ENCODE measurements at places on chromosomes 2 and 18.

GRCh38 chr2:71749671-71750101, 296.3 kb downstream of the DYSF start:
- DNase-seq, result no peak

- no peak for DNase-seq
These were observed 314.9 kb upstream of the NRP2 start for GRCh38 chr2:205367331-205367935.

DNA sequence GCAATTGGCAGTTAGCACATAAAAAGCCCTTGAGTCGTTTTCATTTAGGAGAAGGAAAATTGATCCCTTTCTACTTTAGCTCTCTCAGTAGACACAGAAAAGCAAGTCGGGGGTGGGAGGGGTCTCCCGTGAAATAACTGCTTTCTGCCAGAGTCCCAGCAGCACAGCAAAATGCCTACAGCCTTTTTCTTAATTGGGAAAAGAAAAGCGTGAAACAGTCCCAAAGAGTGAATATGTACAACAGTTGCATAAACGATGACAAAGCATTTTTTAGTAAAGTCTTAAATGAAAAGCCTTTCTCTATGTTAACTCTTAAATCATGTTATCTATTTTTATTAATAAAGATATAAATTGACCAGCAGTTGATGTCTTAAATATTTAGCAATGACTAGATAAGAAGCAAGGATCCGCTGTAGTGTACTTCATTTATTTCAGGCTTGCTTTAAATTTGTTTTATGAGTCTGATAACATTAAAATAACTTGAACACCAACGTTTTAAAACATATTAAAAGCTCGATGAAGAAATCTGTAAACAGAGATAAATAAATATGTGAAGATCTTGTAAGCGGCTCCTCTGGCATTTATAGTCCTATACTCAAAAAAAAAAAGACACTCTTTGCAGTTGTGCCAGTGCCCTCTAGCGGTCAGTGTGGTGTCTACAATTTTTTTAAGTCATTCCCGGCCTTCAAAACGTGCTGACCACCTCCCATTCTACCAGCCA, 42.3 kb upstream of the ATIC start:
- DNase-seq, result peak; percentile 39

DNA sequence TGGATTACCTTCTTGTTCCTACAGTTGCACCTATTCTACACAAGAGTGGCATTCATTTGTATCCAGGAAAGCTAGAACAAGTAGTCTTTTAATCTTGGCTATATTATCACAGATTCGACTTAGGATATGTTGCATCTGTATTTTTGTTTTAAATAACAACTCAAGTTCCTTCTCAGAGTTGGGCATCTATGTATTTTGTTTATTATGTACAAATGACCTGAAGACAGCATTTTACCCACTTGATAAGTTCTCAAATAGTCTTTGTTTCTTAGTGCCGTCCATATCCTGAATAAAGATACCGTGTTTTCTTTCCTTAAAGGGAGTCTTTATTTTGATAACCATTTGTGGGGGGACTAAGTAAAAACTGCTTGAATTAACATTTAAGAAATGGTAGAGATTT, 2.9 kb downstream of the ITPRID2 start:
- DNase-seq, result no peak

DNA sequence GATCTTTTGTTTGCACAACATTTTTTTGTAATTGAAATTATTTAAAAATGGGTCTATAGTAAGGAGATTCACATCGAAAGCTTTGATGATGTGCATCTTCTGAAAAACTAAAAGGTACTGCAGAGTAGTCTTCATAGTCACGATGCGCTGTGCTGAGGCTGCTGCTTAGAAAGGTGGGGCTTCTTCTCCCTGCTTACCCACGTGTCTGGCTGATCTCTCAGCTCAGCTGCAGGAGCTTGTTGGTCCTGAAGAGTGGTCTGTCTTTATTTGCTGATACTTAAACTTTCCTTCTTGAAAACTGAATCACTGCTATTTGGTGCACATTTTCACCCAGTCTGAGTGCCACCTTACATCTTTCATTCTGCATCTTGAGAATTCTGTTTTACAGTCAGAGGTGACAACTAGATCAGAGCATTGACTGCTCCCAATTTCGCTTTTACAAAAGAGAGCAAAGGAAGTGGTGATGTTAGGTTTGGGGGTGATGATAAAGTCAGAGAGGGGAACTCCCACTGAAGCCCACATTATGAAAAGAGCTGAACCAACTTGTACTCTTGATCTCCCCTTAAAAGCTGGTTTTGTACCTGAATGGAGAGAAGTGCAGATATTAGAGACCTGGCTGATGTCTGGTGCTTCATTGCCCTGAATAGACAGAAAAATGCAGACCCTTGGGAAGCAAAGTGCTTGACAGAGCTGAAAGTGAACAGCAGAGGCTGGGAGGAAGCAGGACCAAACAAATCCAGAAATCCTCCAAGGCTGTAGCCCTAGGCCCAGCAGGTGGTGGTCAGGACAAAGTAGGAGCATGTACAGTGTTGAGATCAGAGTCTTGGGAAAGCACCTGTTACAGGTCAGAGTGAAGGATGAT, 984.5 kb downstream of the TSN start:
- DNase-seq, result no peak

GRCh38 chr2:113602869-113603466, 24.1 kb upstream of the RABL2A start:
- no peak for DNase-seq

GRCh38 chr2:101734505-101735165, 37.1 kb downstream of the MAP4K4 start:
- no peak for DNase-seq

DNA sequence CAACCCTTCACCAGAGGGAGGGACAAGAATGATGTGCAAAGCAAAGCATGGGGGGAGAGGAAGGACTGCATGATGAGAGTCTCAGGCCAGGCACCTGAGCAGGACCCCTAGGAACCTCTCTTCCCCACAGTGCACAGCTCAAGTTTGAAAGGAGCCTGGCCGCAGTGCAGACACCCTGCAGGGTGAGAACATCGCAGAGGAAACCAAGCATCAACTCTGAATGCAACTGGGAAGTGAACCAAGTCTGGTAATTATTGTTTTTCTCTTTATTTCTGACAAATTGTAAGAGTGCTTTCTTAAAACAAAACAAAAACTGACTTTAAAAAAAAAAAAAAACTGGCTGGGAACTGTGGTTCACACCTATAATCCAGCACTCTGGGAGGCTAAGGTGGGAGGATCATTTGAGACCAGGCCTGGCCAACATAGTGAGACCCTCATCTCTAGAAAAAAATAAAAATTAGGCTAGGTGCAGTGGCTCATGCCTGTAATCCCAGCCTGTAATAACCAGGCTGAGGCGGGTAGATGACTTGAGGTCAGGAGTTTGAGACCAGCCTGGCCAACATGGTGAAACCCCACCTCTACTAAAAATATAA, 15.3 kb downstream of the NPC1 start:
- no peak for DNase-seq

GRCh38 chr2:126971481-126972278, 73.0 kb downstream of the TEX51 start:
- peak; percentile 58 for DNase-seq

DNA sequence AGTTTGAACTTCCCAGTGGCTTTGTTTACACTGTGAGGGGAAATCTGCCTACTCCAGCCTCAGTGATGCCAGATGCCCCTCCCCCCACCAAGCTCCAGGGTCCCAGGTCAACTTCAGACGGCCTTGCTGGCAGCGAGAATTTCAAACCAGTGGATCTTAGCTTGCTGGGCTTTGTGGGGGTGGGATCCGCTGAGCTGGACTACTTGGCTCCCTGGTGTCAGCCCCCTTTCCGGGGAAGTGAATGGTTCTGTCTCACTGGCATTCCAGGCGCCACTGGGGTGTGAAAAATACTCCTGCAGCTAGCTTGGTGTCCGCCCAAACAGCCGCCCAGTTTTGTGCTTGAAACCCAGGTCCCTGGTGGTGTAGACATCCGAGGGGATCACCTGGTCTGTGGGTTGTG, 70.0 kb upstream of the NEUROD1 start:
- no peak for DNase-seq

DNA sequence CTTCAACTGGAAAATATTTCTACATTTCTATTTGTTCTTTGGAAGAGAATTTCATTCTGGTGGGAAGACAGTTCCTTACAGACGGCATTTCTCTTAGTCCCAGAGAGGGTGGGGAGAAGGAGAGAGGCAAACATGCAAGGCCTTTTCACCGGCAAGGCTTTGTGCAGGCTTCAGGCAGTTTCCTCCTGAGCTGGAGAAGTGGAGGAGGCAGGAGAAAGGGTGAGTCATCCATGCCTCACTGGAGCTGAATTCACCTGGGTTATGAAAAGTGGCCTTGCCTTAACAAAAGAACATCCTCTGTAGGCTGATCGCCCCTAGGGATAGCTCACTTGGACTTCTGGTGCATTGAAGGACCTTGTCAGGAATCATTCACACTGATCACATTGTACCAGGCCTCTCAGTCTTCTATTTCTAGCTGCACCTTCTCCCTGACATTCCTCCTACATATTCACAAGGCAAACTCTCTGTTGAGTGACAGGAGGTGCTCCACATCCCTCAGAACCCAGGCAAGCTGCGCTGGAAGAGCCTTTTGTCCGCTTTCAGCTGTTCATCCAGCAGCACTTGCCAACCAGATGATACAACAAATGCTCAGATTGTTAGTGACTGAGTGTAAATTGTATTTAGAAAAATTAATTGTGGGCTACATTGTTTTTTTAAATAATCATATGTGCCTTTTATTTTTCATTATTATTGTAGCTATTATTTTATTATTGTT, 796.1 kb downstream of the DCDC2C start:
- no peak for DNase-seq

DNA sequence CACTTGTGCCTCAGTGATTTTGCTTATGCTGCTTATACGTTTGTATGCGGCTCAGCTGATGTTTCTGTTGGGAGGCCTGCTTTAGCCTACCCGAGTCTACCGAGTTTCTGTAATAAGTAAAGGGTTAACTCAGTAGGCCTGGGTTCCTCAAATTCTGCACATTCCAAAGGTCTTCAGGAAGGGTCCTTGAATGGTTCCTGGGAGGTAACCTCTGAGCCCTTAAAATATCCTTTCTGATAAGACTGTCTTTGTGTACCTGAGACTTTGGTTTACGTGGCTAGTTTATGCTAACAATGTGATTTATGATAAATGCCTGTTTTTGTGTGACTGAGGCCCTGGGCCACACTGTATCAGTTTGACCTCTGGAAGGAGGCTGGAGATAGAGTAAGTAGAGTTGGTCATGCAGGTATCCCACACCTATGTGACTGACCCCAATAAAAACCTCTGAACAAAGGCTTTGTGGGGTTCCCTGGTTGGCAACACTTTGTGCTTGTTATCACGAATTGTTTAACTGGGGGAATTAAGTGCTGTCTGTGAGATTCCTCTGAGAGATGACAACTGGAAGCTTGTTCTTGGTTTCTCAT, 18.9 kb upstream of the PNPT1 start:
- DNase-seq, result no peak

DNA sequence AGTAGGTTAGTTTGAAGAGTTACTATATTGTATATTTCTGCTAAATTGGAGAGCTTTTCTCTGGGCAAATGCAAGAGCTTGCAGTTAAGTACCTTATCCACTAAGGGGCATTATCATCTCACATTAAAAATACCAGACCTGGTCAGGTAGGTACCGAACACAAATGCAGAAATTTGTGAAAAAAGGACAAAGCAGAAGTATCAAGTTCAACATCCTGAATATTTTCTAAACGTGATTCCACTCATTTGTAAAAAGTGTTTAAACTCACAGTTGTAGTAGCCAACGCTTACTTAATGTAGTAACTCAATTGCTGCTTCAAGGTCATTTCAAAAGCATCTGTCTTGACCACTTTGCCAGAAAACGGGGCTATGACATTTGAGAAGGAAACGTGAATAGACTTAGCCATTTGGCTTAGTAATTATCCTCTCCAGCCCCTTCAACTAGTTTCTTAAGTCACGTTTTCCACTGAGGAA, 52.1 kb downstream of the CYRIA start:
- DNase-seq, result no peak
